NCI-H1417 (cell line): ENCODE measurements at places on chromosomes 6 and 20.
A peak's percentile ranks its signal among the peaks of the same experiment; 100 is the strongest.

- DNase-seq = no peak
Measured at GRCh38 chr20:911882-912600, 4.1 kb downstream of the ANGPT4 start.

GRCh38 chr6:136992113-136992512, 52.7 kb downstream of the IL20RA start:
- DNase-seq = no peak

DNA sequence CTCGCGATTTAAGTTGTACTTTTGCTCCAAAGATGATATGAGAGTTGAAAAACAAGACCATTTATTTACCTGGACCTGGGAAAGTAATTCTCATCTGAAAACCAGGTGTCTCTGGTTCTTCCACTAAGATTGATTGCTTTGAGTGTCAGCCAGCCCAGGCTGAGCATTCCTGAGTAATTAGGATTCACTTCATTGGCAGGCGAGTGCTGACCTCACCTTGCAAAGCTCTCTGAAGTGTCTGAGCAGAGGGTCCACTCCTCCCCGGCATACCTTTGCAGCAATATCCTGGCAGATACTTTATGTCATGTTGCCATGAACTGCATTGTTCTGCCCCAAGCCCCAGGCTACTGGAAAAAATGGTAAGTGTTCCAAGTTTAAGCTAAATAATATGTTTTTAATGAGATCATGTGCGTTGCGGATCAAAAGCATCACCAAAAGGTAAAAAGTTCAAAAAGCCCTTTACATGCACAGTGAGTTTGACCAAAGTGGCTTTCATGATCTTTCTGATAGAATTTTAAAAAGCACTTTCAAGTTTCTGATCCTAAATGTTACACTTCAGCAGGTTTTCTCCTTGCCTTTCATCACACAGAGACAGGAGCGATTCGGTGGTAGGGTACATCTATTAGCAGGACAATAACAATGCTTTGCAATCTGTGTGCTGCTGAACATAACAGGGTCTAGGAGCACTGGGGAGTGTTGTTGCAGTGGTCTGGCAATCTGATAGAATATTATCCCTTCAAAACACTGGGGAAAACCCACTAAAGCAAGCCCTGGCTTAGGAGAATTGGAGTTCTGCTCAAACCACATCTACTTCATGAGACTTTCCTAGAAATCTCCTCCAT, 127.8 kb upstream of the EEF1E1 start:
- peak; percentile 23 for DNase-seq

GRCh38 chr20:61541537-61541936, 289.5 kb downstream of the CDH4 start:
- no peak for DNase-seq

- DNase-seq = peak; percentile 97
Measured at GRCh38 chr20:46031701-46032254, 2.8 kb downstream of the SLC12A5 start.
